ENCODE measurements at places on chromosomes 3 and 15.

DNA sequence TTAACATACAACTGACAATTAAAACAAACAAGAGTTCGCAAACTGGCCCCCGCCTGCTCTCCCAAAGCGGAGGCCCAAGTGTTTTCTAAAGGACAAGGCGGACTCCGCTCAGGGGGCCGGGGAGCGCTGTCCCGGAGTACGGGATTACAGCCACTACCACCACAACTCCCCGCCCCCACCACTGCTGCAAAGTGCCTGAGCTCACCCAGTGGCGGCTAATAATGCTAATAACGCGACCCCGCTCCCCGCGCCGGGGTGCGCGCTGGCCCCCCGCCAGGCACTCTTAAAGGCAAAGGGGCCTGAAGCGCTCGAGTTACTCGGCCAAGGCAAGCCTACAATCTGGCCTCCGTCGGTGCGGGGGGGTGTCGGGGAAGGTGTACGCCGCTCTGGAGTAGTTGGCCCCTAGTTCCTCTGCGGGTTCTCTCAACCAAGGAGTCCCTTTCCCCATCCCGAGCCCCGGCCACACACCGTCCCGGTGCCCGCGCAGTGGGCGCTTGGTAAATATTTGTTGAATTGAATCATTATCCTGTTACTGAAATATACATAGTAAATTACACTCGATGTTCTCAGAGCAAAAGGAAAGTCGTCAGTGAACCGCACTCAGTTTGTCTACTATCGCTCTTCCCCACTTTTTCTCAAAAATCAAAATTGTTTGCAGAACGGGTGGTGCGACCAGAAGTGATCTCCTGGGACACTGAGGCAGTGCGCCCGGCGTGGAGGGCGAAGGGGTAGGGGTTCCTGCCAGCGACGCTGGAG is 827 bp downstream of the WNT5A start:
- DNase-seq: no peak

- DNase-seq: no peak
These were observed 13.5 kb downstream of the TARS3 start for GRCh38 chr15:101710806-101711205.

- no peak for DNase-seq
These were observed 214.7 kb downstream of the ATP8B4 start for GRCh38 chr15:49904296-49904695.

DNA sequence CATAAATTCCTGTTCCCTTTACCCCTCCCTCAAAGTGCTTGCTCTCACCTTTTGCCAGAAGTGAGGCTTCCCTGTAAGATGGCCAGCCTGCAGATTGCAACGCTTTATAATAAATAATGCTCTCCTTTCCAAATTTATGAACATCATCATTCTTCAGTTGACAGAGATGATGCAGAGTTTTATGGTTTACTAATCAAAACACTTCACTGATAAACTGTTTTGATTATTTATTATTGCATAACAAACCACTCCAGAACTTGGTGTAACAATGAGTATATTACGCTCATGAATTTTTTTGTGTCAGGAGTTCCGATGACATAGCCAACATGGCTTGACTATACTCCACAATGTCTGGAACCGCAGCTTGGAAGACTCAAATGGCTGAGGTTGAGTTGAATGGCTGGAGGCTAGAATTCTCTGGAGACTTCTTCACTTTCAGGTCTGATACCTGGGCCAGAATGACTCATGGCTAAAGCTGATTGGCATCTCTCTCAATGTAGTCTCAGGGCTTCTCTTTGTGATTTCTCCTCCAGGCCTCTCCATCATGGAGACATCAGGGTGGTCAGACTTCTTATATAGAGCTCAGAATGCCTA is 27.3 kb upstream of the TGFBR2 start:
- no peak for DNase-seq

DNA sequence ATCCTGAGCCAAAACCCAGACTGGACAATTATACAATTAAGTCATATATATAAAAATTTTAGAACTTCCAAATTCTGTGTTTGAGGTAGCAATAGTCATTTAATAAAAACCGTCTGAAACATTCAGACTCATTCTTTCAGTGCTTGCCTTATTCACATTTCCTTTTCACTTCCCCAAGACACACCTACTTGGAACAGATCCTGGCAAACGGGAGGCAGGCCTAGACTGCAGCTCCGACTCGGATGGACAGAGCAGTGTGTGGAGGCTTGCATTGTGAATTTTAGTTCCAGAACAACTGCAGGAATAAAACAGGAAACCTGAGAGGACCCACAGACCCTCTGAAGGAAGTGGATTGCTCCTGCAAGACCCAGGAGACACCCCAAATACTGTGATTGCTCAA is 341.4 kb downstream of the CNTN3 start:
- no peak for DNase-seq

DNA sequence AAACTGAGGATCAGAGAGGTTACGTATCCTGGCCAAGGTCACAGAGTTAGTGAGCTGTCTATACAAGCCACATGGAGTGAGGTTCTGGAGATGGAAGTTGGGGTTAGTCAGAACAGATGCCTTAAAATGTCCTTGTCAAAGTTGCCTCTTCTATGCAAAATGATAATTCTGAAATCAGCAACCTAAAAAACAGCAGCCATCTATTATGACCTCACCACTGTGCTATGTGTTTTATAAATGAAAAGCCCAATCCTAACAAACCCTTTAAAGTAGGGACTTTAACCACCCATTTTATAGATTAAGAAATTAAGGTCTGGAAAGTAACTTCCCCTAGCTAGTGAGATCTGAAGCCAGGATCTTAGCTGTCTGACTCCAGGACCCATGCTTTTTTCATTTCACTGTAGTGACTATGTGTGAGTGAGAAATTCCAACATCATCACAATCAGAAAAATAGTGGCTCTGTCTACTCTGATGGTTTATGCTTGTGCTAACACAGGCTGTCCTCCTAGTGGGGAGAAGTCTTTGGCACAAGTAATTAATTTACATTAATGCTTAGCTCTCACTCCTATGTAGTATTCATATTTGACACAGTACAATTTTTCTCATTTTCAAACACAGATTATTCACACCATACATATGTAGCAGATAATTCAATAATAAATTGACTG is 143.6 kb downstream of the ANO10 start:
- no peak for DNase-seq

GRCh38 chr3:127888564-127889107 is 26.4 kb upstream of the KBTBD12 start:
- peak; percentile 28 for DNase-seq

- no peak for DNase-seq
These were observed 191.0 kb downstream of the EPHB1 start for GRCh38 chr3:134985864-134986715.

- DNase-seq: no peak
These were observed 23.0 kb upstream of the ANP32A start for GRCh38 chr15:68843425-68844311.

DNA sequence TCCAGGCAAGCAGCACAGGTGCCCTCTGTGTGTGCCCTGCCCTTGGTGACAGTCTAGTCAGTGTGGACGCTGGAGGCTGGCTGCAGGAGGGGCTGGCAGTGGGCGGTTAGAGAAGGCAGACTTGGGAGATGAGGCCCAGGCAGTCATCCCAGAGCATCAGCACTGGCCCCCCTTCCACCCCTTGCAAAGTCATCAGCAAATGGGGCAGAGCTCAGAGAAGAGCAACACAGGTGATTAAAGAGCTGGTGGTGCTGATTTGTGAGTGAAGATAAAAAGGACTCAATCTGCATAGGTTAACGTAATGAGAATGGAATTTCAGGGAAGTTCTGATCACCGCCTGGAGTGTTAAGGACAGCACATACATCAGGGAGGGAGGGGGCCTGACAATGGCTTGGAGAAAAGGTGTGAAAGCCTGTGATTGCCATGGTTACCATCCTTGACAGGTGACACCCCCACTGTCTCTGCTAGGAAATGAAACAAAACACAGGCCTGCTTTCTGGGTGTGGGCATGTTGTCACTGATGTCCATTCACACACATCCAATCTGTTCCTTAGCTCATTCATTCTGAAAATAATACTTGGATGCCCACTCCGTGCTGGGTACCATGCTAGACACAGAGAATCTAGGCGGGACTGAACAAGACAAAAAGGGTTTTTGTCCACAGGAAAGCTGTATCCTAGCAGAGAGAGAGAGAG is 269.6 kb upstream of the ST8SIA2 start:
- no peak for DNase-seq

DNA sequence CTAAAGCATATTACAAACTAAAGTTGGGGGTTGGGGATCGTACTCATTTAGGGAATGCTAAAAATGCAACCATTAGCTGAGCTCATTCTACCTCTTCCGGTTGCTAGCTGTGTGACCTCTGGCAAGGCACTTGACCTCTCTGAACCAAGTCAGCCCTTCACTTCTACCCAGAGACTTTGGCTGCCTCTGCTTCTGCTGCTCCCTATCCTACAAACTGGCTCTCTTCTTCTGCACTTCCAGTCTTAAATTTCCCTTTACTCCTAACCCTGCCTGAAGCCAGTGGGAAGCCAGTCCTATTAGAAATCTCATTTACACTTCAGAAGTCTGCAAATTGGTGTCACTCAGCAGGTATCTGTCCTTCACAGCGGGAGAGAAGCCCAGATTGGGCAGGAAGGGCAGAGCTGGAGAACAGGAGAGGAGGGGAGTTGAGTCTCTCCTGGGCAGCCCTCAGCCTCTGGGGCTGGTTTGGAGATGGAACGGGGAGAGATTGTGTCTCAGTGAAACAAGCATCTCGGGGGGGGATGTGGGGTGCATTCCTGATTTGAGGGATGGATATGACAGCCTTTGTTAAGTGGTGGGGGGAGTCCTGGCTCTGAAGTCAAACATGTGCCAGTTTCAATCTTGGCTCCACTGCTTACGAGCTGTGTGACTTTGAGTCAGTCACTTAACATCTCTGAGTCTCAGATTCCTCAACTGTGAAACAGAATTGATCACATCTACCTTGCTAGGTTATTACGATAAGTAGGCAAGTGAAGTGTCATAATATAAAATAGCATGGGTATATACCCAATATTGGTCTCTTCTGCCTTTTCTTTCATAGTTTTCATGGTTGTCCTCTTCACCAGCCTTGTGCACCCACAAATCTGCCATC is 7.8 kb upstream of the AEN start:
- DNase-seq: no peak

- no peak for DNase-seq
These were observed 430.7 kb upstream of the CBLB start for GRCh38 chr3:106299300-106300098.

GRCh38 chr3:192879346-192880031 is 38.2 kb downstream of the MB21D2 start:
- no peak for DNase-seq

- no peak for DNase-seq
These were observed 220.1 kb upstream of the PRICKLE2 start for GRCh38 chr3:64445109-64445943.

DNA sequence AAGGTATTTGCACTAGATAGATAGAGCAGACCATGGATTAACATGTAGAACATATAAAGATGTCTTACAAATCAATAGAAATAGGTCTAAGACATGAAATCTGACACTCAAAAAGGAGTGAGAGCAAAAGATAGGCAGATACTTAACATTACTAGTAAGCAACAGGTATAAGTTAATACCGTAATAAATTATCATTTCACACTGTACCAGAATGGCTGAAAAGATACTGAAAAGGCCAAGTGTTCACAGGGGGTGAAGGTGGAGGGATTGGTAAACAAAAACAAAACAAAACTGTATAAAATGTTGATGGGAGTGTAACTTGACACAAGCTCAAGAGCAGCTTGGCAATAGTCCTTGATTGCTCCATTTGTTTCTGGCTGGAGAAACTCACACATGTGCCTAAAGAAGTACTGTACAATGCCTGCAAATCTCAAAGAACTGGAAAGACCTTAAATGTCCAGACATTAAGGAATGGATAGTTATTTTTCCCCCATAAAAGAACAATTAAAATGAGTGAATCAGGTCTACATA is 3.5 kb downstream of the NSMCE3 start:
- no peak for DNase-seq

- no peak for DNase-seq
These were observed 436.4 kb upstream of the GOLIM4 start for GRCh38 chr3:168532135-168532534.

DNA sequence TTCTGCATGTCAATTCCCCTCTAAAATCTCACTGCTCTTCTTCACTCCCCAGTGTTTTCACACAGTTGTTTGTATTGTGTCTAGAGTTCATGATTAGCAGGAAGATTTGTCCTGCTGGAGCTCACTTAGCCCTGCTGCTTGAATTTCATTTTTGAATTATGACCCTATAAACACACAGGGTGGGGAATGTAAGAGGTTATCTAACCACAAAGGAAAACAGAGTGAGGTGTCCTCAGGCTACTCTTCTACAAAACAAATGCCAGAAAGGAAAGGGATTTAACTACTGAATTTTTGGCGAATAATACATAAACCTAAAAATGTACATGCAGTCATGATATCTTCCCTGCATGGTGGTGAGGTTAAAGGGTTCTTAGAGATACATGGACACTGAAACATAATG is 215.1 kb upstream of the CNTN4 start:
- DNase-seq: no peak

GRCh38 chr15:48501208-48501607 is 144.3 kb downstream of the FBN1 start:
- no peak for DNase-seq

GRCh38 chr3:23455775-23456174 is 252.6 kb downstream of the UBE2E2 start:
- DNase-seq: peak; percentile 14

- peak; percentile 31 for DNase-seq
These were observed 255.2 kb downstream of the PDCD6IP start for GRCh38 chr3:34053626-34054025.

DNA sequence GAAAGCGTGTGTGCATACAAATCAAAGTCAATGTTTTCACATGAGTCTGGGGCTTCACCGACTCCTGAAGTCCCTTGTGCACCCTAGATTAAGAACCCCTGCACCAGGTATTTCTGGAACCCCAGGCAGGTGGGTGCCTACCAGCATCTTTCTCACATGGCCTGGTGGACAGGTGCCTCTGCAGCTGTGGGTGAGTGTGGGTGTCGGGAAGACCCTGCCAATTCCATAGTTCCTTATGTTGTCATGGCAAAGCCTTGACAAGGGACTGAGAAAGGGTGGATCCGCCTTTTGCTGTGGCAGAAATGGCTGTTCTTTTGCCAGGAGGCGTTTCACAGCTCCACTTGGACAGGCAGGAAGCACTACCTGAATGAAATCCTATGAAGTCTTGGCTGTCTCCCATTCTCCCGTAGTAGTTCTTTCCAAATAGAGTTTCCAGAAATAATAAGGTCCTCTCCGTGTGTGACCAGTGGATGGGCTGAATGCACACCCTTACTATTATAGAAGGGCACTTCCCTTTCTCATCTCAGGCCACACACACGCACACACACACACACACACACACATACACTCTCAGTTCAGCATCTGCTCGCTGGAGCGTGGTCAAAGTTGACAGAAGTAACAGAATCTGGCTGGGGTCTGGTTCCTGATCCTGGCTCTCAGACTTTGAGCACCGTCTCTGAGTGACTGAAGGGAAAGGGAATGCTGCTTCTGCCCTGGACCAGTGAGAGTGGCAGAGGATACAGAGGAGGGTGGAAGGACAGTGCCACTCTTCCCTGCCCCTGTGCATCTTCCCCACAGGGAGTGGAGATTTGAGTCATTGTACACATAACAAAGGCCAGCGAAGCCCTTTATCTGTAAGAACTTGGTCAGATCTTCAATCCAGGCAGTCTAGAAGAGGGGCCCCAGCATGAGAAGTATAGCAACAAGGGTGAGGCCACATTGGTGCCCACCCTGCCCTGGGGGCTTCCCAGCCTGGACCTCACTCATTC is 38.7 kb downstream of the PDIA5 start:
- DNase-seq: no peak

- no peak for DNase-seq
These were observed 35.4 kb upstream of the KBTBD8 start for GRCh38 chr3:66962664-66963063.

All from inflammatory macrophage treated with lipopolysaccharide for 4 hours (primary cell).